ENCODE measurements at places on chromosomes 6 and 20.

DNA sequence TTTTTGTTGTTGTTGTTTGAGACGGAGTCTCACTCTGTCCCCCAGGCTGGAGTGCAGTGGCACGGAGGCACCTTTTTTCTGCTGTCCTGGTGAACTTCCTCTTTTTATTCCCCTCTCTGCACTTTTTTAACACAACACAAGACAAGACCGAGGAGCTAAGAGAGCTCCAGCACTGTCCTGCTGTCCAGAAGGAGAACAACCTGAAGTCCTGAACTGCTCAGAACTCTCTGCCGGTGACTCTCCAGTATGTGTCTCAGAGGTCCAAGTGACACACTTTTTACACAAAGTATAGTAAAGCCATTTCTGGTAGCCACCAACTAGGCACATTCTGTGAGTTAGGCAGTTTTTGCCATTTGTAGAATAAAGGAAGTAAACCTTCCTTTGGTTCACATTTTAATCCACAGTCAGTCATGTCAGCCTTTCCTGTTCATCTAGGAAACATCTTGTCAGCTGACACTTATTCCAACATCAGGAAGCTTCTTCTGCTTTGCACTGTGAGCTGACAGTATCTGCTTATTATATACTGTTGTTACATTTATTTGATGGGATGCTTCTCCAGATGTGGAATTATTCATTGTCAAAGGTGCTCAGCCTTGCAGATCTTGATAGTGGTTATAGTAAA is 28.1 kb upstream of the TXNDC5 start:
- DNase-seq, result no peak

- no peak for DNase-seq
Observed at GRCh38 chr20:51059862-51060261, 37.0 kb upstream of the KCNG1 start.

GRCh38 chr6:41728073-41728936 is 7.1 kb downstream of the TFEB start:
- DNase-seq, result no peak

DNA sequence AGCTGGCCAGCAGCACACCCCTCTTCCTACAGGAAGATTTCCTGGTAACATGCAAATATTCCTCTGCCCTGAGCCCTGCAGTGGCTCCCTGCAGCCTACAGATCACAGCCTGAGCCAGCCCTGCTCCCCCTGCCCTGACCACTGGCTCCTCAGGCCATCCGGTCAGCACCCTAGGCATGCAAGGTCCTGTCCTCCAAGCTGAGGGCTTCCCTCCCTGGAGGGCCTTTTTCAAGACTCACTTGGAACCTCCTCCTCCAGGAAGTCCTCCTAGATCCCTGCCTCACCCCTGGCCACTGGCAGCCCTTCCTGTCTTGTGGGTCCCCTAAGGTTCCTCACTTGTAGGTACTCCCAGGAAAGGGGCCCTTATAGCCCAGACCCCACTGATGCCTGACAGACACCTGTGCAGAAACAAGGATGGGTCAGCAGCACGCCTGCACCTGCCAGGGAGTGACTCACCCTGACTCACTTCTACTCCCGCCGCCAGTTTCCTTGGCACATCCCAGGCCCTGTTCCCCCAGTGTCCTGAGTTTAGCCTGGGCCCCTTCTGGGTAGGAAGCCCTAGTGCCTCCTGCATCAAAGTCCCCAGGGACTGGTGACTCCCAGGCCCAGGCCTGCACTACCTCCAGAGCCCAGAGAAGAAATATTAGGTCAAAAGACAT is 3.2 kb downstream of the SLC4A11 start:
- DNase-seq, result no peak

GRCh38 chr6:159959976-159960384 is 8.9 kb upstream of the IGF2R start:
- no peak for DNase-seq

- DNase-seq, result no peak
Observed at GRCh38 chr6:39926668-39927067, 7.6 kb downstream of the MOCS1 start.

GRCh38 chr20:36658300-36658699 is 12.3 kb upstream of the SLA2 start:
- no peak for DNase-seq

DNA sequence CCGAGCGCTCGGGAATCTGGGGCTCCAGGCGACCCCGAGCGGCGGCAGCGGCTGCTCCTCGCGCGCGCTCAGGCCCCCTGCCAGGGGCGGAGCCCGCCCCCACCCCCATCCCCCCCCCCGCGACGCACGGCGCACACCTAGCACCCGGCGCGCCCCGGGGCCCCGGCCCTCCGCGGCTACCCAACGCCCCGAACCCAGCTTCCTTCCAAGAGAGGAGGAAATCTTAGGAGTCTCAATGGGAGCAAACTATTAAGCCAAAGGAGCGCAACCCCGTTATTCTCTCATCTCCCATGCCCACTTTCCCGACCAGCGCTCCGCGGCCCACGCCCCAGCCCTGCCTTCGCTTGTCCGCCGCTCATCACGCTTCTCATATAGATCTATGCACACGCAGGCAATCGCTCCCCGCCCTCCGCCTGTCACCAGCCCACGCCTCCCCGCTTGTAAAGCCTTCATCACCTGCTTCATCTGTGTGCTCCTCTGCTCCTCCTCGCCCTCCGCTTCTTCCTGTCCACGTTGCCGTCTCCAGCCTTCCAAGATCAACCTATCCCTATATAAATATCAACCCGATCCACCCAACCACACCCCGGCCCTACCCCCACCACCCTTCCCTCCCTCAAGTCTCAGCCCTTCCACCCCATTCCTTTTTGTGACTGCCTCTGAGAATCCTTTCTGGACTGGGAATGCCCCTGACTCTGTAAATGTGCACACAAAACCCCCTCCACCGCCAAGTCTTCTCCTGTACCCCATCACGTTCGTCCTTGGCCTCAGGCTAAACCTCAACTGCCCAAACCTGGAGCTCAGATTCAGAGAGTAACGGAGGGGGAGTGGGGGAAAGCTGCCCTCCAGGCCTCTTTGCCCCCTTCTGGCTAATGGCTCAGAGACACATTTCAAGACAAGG is at the start of gene DLK2:
Gene DLK2 (minus strand): TSS at position 18 of the 898 bp plus-strand sequence. CDS start 723 bp downstream, outside the sequence.
- DNase-seq, result no peak

GRCh38 chr6:80173411-80173810 is 66.9 kb downstream of the BCKDHB start:
- DNase-seq, result no peak

DNA sequence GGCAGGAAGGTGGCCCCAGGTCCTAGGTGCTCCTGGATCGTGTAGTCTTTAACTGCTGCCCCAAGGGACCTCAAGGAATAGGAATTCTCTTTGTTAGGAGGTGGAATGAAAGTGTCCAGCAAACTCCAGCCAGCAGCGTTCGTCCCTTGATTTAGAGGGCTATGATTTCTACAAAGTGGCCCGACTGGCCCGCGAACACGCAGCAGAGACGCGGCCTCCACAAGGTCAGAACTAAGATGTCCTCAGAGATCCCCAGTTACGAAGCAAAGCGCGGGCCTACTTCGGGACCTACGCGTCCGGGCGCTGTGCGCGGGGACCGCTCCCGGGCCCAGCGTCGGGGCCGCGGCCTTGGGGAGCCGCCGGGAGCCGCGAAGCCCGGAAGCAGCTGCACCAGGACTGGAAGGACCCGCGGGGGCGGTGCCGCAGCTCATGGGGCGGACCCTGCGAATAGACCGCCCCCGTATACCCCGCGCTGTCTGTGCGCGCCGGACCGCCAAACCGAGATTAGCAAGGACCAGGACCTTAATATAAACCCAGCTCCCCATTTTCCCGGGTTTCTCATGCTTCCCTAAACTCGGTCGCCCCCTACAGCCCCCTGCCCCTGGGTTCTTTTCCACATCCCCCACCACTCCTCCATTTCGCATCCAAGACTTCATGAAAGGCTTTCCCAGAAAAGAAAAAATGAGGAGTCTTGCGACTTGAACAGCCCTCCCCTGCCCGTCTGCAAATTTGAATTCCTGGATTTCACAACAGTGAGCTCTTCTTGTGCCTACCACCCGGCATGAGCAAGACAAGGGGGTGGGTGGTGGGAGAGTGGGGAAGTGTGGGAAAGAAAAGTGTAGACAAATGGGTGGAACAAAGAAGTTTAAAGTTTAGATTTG is at the start of gene C6orf47:
Gene C6orf47 (minus strand): TSS at position 398 of the 881 bp plus-strand sequence. CDS start 831 bp downstream, outside the sequence.
- DNase-seq, result peak; percentile 59

DNA sequence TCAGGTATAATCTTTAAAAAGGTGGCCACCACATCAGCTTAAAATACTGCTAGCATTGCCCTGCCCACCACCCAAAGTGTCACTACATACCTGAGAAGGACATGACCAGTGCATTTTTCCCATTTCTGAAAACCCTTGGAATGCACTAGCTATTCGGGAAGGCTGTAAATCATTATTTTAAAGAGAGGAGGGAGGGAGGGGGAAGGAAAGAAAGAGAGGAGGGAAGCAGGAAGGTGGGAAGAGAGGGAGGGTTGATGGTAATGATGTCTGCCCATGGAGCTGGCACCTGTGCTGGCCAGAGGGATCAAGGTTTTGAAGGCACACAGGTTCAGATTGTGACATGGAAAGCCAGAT is 32.4 kb downstream of the VAPB start:
- no peak for DNase-seq

DNA sequence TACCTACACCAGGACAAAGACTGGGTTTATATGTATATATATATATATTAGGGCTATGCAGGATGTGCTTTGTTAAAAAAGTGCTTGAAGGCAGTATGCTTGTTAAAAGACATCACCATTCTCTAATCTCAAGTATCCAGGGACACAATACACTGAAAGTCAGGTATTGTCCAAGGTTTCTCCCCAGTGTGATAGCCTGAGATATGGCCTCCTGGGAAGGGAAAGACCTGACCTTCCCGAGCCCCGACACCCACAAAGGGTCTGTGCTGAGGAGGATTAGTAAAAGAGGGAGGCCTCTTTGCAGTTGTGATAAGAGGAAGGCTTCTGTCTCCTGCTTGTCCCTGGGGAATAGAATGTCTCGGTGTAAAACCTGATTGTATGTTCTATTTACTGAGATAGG is 156.9 kb downstream of the GPX5 start:
- no peak for DNase-seq

DNA sequence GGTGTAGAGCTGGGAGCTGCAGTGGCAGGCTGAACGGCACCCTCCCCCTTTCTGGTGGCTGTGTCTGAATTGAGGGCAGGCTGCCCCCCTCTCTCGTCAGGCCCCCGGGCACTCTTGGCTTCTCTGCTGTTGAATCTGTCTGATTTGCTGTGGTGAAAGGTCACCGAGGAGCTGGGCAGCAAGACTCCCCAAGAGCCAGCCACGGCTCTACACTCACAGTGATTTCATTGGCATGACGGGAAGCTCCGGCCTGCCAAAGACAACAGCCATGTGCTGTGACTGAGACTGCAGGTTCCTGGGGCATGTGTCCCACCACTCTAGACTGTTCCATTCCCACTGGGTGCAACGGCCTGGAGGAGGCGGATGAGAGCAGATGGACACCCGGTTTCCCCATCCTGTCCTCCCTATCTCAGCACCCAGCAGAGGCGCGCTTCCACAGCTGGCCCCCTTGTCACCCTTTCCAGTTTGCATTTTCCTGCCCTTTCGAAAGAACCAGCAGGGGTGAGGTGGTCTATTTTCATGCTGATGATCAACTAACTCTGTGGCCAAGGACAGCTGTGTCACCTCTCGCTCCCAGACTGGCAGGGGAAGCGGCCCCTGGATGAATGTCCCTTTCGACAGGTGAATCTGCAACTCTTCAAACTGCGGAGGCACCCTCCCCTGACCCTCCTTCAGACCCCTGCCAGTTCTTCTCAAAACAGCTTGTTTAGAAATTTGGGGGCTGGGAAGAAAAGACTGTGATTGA is 2.2 kb downstream of the APCDD1L start:
- no peak for DNase-seq

- no peak for DNase-seq
Observed at GRCh38 chr6:21986703-21987102, 310.1 kb downstream of the PRL start.

GRCh38 chr20:24699321-24700165 is 230.1 kb downstream of the SYNDIG1 start:
- DNase-seq, result no peak

DNA sequence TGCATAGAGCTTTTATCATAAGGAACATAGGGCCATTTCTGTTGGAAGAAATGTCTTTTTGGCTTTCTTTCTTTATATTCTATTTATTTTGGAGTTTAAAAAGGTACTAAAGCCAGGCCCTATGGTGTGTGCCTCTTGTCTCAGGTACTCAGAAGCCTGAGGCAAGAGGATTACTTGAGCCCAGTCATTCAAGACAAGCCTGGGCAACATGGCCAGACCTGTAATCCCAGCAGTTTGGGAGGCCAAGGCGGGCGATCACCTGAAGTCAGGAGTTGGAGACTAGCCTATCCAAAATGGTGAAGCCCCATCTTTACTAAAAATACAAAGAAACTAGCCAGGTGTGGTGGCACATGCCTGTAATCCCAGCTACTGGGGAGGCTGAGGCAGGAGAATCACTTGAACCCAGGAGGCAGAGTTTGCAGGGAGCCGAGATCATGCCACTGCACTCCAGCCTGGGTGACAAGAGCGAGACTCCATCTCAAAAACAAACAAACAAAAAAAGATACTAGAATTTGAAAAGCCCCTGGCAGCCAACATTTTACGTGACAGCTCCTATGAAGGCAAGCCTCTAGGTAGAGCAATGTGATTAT is 80.0 kb downstream of the CBFA2T2 start:
- no peak for DNase-seq

- no peak for DNase-seq
Observed at GRCh38 chr20:17179840-17180239, 47.0 kb upstream of the PCSK2 start.

GRCh38 chr6:73528897-73529296 is 8.1 kb upstream of the EEF1A1 start:
- no peak for DNase-seq

- DNase-seq, result no peak
Observed at GRCh38 chr20:18139832-18140231, 2.2 kb downstream of the KAT14 start.

- DNase-seq, result no peak
Observed at GRCh38 chr6:27406085-27406484, 17.5 kb downstream of the ZNF391 start.

DNA sequence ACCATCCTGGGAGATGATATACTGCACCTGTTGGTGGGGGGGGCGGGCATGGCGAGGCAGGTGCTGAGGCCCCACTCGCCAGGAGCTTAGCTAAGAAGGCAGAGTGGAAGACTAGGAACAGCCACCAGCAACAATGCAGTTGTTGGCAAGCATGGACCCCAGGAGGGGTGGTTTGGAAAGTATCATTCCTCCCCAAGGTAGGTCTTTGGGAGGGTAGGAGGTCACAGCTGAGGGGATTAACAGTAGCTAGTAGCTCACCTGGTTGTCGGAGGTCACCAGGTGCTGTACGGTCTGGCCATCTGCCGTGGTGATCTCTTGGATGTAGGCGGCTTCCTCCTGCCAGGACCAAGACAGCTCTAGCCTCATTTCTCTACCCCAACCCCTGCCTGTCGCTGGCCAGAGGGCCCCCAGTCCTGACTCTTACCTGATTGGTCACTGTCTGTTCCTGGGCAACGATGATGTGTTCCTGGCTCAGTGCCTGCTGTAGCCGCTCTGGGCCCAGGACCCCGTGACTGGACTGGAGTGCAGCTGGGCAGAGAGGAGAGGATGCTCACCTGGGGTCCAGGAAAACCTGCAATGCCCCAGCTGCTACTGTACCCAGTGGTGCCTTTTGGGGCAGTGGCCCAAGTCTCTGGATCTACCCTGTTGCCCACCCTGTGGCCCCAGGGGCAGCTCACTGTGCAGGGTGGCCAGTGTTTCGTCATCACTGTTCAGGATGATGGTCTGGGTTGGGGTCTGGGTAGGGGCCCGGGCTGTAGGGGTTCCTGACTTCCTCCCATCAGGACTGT is 15.3 kb downstream of the PCIF1 start:
- no peak for DNase-seq
